ENCODE measurements at places on chromosomes 16 and 17. TPM values are rescaled to one million over a fixed set of nuclear protein-coding genes. Genes with fewer than 3 reads are reported as not detected.

OR2C1 gene
- not detected for total RNA-seq

MYCBPAP gene
- 3.1 TPM for total RNA-seq

TMEM88 gene
- total RNA-seq = 4.1 TPM

SLC13A2 gene
- not detected for total RNA-seq

KRTAP4-9 gene
- not detected for total RNA-seq

DPEP3 gene
- not detected for total RNA-seq

FKBP10 gene
- total RNA-seq = 1.3 TPM
